SK-N-SH (cell line): ENCODE measurements at places on chromosomes 2 and 18. TPM values are rescaled to one million over a fixed set of nuclear protein-coding genes. Genes with fewer than 3 reads are reported as not detected.
A peak's percentile ranks its signal among the peaks of the same experiment; 100 is the strongest.

The HS6ST1 gene
- polyA plus RNA-seq, result 5.2 and 5.9 TPM in 2 replicates

The SNTG2 gene
- polyA plus RNA-seq, result not detected in 2 replicates

- no peak for DNase-seq
Observed at GRCh38 chr2:226943862-226944620, 108.2 kb downstream of the RHBDD1 start.

The TCF4 gene
- 39.1 and 45.8 TPM in 2 replicates for polyA plus RNA-seq

The CHRNA1 gene
- polyA plus RNA-seq, result 0.02 and 0.08 TPM in 2 replicates

- no peak for DNase-seq
Observed at GRCh38 chr18:72830109-72830508, 37.7 kb downstream of the NETO1 start.

The TTR gene
- 0.19 TPM in 1 of 2 replicates, not detected in the other for polyA plus RNA-seq

DNA sequence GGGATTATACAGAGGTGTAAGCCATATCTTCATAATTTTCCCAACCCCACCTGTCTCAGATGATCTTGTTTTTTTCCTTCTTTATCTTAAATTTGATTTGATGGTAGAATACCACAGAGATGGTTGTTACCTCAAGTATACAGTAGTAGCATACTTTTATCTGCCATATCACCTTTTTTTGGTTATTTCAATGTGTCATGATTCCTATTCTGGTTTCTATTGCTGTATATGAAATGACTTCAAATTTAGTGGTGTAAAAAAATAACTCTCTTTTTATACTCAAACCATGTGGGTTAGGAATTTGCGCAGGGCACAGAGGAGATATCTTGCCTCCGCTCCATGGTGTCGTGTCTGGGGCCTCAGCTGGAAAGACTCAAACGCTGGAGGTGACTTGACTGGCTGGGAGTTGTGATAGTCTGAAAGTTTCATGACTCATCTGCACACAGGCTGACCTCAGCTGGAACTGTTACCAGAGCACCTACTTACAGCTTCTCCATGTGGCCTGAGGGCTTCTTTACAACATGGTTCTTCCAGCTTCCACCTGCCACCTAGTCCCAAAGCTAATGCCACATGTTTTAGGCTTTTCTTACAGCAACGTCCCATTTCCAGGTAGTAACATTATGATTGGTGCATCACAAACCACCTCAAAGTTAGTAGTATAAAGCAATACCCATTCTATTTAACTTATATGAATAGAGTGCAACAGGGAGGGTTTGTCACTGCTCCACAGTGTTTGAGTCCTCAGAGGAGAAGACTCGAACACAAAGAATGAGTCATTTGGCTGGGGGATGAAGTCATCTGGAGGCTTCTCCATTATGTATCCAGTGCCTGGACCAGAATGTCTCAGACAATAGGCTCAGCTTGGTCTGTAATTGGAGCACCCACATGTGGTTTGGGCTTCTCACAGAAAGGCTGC is 82.3 kb upstream of the XPO1 start:
- no peak for DNase-seq

GRCh38 chr2:6423157-6423556 is 442.6 kb downstream of the CMPK2 start:
- DNase-seq, result peak; percentile 33

The FOXD4L1 gene
- 0.10 and 0.13 TPM in 2 replicates for polyA plus RNA-seq

The GNLY gene
- not detected in 2 replicates for polyA plus RNA-seq

GRCh38 chr2:209876211-209876610 is 104.6 kb downstream of the UNC80 start:
- no peak for DNase-seq

DNA sequence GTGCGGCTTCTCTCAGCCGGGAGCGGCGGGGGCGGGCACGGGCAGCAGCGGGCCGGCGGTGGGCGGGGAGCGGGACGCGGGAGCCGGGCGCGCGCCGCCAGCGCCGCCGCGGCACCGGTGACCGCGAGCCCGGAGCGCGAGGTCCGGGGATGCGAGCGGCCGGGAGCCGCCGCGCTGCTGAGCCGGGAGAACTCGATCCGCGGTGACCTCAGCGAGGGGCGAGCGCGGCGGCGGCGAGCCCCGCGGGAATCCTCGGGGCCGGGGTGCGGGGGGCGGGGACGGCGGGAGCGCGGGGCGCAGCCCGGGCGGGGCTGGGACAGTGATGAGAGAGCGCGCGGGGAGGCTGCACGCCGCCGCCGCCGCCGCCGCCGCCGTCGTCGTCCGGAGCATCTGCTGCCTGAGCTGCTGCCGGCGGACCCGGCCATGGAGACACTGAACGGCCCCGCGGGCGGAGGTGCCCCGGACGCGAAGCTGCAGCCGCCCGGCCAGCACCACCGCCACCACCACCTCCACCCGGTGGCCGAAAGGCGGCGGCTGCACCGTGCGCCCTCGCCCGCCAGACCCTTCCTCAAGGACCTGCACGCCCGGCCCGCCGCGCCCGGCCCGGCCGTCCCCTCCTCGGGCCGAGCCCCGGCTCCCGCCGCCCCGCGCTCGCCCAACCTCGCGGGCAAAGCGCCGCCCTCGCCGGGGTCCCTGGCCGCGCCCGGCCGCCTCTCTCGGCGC is at the start of gene MTCL1:
MTCL1 (plus strand) TSS at position 319 of the 723 bp plus-strand sequence; CDS start at position 424, 105 bp downstream.
- DNase-seq, result peak; percentile 89

DNA sequence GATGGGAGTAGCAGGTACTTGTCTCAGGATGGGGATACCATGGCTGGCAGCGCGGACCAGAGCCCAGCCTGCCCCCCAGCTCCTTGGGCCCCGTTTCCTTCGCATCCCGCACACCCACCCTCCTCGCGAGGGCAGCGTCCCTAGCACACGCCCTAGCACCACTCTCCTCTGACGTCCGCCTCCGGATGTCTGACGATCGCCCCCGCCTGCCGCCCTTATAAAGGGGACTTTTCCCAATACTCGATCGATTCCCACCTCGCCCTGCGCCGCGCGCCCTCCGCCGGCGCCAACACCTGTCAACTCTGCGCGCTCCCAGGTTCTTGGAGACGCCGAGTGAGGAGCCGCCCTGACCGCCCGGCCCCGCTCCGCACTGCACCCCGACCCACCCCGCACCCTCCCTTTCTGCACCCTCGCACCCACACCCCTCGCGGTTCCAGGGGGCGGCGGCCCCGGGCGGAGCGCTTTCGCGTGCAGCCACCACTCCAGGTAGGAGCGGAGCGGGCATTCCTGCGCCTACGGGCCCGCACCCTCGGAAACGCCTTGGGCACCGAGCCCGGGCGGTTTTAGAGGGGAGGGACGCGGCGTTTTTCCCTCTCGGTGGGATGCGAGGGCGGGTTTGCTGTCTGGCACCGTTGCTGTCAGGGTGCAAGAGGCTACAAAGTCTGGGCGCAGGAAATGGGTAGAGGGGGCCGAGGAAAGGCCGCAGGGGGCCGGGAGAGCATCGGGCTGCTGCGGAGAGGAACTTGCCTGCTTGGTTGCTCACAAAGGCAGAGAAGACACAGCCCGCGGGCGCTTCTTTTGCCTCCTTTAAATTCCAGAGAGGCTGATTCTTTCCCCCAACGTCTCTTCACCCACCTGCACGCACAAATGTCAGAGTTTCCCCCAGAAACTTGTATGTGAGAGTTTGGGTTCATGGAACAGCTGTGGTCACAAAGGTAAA is at the start of gene SLC5A7:
SLC5A7 (plus strand) TSS at position 247 of the 940 bp plus-strand sequence. CDS start 1,632 bp downstream, outside the sequence.
- DNase-seq, result peak; percentile 51

The WNT6 gene
- polyA plus RNA-seq, result 0.06 and 0.08 TPM in 2 replicates

GRCh38 chr2:118903551-118904479 is 38.2 kb upstream of the MARCO start:
- no peak for DNase-seq
